IMR-90 (cell line): ENCODE measurements at places on chromosomes 1 and 21.

GRCh38 chr21:41647806-41648561 is 118.9 kb downstream of the RIPK4 start:
- no peak overlapping the region for H3K4me3 ChIP-seq
- H3K27me3 ChIP-seq, result no peaks in the 10 kb centered on the region
- no peaks in the 10 kb centered on the region for H3K36me3 ChIP-seq

- H3K4me3 ChIP-seq, result no peak overlapping the region
- H3K36me3 ChIP-seq, result no peaks in the 10 kb centered on the region
- peaks cover 80% of the 10 kb centered on the region for H3K27me3 ChIP-seq
- DNase-seq, result no peak
Measured at GRCh38 chr1:197920414-197921117, 3.4 kb downstream of the LHX9 start.

DNA sequence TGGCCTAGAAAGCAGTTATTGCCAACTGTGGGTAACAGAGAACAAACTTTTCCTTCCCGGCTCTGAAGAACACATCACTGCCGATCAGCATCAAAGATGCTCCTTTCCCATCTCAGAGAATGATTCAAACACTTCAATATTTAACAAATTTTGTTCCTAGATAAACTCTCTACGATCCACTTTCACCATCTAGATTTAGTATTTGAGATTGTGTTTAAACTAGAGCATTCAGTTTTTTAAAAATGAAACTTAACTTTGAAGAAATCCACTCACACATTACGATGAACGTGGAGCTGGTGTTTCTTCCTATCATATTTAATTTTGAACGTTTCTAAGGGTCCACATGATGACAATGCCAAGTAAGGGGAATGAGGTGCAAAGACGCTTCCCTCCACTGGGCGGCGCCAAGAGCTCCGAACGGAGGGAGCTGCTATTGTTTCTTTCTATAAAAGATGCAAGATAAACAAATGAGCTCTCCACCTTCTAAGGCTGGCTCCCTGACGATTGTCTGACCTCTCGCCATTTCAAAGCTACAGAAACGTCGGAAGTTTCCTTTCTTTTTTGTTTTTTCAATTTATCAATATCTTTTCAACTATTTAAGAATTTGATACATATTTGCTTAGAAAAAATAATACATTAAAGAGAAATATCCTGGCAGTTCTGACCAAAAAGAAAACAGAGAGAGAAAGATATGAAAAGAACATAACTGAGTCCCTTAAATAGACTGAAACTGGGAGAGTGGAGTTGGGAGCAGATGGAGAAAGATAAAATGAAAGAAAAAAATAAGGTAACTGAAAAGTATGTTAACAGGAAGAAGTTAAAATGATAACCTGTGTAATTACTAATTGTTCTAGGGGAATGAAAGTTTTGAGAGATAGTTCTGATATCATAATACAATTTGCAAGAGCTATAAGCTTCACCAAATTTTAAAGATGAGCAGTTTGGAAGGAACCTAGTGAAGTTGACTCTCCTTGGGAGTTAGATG is 4.4 kb upstream of the BARHL2 start:
- H3K27ac ChIP-seq, result no peak overlapping the region
- H3K36me3 ChIP-seq, result no peaks in the 10 kb centered on the region
- no peak overlapping the region for H3K4me3 ChIP-seq
- peaks cover 85% of the 10 kb centered on the region for H3K27me3 ChIP-seq
- H3K4me1 ChIP-seq, result no peaks in the 10 kb centered on the region

DNA sequence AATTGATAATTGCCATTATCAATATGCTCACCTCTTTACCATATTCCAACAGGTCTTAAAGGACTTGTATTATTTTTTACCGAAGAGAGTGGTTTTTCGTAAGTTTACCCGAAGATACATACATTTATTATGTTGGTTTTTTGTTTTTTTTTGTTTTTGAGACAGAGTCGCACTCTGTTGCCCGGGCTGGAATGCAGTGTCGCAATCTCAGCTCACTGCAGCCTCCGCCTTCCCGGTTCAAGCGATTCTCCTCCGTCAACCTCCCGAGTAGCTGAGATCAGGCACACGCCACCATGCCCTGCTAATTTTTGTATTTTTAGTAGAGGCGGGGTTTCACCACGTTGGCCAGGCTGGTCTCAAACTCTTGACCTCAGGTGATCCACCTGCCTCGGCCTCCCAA is 30.8 kb downstream of the NR5A2 start:
- peaks cover 10% of the 10 kb centered on the region for H3K27me3 ChIP-seq
- H3K36me3 ChIP-seq, result no peaks in the 10 kb centered on the region
- H3K4me1 ChIP-seq, result no peaks in the 10 kb centered on the region
- H3K4me3 ChIP-seq, result no peak overlapping the region
- no peak overlapping the region for H3K27ac ChIP-seq

GRCh38 chr1:3120994-3121393 is 52.0 kb downstream of the PRDM16 start:
- H3K4me3 ChIP-seq, result no peak overlapping the region
- H3K36me3 ChIP-seq, result no peaks in the 10 kb centered on the region
- H3K27ac ChIP-seq, result no peak overlapping the region
- H3K4me1 ChIP-seq, result no peaks in the 10 kb centered on the region
- H3K27me3 ChIP-seq, result no peaks in the 10 kb centered on the region

DNA sequence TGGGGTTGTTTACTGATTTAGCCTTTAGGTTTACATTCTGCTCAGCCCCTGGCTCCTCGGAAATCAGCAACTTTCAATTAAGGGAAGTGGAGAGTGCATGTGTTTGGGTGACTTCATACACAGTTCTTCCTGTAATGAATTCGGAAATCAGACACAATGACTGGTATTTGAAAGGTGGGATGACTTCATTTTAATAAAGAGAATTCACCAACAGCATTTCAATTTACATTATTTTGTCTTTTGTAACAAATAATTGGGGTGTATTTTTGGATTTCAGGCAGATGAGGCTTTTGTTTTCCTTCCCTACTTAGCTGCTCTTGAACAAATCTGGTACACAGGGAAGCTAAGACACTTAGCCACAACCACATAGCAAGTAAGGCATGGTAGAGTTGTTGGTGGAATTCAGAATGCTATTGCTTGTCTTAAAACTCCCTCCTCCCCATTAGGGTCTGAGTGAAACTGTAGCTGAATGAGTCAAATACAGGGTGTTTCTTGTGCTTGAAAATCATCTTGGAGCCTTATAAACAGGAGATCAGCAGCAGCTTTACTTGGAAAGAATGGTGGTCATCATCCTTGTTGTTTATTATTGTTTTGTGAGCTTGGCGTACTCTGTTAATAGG is 917 bp downstream of the STX12 start:
- no peaks in the 10 kb centered on the region for H3K36me3 ChIP-seq
- no peaks in the 10 kb centered on the region for H3K27me3 ChIP-seq
- H3K4me3 ChIP-seq, result peak overlapping the region; percentile 95
- H3K4me1 ChIP-seq, result peaks cover 4% of the 10 kb centered on the region; the same call in 1 of the 2 replicates

DNA sequence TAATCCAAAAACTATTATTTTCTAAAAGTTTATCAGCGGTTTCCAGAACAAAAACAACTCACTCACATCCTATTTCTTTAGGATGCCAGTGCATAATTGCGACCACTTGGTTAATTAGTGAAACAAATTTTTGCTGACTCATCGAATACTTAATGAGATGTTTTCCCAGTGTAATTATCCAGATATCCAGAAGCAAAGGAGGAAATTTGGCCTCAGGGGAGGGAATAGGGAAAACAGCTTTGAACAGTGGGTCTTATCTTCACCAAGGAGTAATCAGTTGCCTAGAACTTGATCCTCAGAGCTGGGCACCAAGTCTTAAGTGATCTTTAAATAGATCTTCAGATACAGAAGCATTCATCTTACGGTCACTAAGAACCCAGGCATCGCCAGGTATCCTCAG is 24.3 kb downstream of the STYXL2 start:
- no peaks in the 10 kb centered on the region for H3K4me1 ChIP-seq
- H3K27ac ChIP-seq, result no peak overlapping the region
- no peaks in the 10 kb centered on the region for H3K36me3 ChIP-seq
- DNase-seq, result no peak
- peaks cover 7% of the 10 kb centered on the region for H3K27me3 ChIP-seq

DNA sequence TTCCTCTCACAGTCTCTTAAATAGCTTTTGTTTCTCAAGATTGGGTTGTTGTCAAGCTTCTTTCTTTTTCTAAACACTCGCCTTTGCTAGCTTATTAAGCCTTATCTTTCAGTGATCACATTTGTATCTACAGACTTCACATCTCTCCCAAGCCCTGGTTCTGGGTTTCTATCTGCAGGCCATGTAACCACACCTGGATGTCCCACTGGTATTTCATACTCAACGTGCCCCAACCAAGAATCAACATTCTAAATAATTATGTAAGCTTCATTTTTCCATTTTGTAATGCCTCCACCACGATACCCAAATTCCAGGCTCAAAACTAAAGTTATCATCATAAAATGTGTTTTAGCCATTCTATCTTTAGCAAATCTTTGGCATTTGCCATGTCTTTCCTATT is 372.2 kb downstream of the USH2A start:
- H3K4me1 ChIP-seq, result peaks cover 2% of the 10 kb centered on the region; the same call in 1 of the 2 replicates
- H3K27ac ChIP-seq, result no peak overlapping the region
- H3K4me3 ChIP-seq, result no peak overlapping the region
- no peaks in the 10 kb centered on the region for H3K27me3 ChIP-seq
- DNase-seq, result no peak

DNA sequence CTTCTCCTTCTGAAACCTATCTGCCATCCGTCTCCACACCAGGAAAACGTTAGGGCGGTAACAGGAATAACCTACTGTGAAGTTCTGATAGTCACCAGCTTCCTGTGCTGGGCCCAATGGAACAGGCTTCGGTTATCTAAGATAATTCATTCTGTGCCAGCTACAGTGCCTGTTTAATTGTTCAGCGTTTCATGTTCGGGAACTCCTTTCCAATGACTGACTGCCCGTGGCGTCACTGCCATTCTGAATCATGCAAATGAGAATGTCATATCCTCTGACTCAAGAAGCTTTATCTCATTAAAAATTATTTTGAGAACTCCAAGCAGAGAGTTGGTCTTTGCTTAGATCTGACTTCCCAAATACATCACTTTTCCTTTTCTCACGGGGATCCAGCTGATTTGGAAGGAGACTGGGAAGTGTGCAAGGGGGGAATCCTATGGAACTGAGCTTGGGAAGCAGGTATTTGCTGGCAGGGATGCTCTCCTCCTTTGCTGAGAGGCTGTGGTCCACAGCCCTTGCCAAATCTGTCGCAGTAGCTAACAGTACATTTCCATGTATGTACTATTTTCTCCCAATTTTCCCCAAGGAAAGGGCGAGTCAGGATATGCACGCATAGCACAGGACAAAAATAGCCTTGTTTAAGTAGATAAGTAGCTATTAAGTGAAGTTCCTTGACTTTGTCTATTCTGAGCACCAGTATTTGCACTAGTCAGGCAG is 358.7 kb downstream of the LTN1 start:
- DNase-seq, result peak; percentile 95
- H3K27me3 ChIP-seq, result no peaks in the 10 kb centered on the region
- peaks cover 21% of the 10 kb centered on the region for H3K4me1 ChIP-seq

- H3K27ac ChIP-seq, result no peak overlapping the region
- no peaks in the 10 kb centered on the region for H3K36me3 ChIP-seq
- no peak overlapping the region for H3K4me3 ChIP-seq
Measured at GRCh38 chr1:18413541-18414305, 67.0 kb upstream of the KLHDC7A start.
